ENCODE measurements at places on chromosomes 5 and 9.
A peak's percentile ranks its signal among the peaks of the same experiment; 100 is the strongest.

GRCh38 chr5:149128023-149128875 is 13.0 kb upstream of the ABLIM3 start:
- DNase-seq, result peak; percentile 41

DNA sequence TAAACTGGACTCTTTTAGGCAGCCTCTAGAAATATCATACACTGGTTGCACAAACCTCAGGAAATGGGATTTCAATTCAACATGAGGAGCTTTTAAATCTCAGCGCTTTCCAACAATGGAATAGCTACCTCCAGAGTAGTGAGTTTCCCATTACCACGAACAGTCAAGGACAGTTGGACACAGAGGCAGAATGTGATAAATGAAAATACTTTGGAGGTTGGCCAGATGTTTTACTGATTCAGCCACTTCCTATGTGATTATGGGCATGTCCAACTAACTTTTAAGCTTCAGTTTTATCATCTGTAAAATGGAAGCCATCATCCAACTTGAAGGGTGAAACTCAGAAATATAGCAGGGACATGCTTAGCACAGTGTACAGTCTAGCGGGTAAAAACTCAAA is 2.1 kb downstream of the FBXW2 start:
- DNase-seq, result no peak

DNA sequence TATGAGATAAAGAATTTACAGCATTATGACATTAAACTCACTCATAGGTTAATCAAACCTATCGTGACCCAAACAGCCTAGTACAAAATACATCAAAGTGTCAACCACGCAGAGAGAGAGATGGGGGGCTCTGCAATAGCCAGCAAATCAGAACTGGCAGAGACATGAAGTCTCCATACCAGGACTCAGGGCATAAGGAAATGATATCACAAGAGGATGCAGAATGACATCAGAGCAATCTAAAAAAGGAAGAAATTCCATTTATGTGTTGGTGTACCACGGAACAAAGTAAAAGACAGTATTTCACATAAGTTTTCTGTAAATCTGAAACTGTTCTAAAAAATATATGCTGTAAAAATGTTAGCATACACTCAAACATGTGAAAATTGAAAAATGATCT is 24.6 kb downstream of the BICD2 start:
- no peak for DNase-seq

GRCh38 chr5:28226407-28226806 is 1188.0 kb upstream of the CDH9 start:
- DNase-seq, result no peak

- DNase-seq, result no peak
These were observed 855 bp downstream of the MCC start for GRCh38 chr5:113487416-113487780.

GRCh38 chr9:119370816-119371215 is 1.6 kb upstream of the BRINP1 start:
- DNase-seq, result no peak

DNA sequence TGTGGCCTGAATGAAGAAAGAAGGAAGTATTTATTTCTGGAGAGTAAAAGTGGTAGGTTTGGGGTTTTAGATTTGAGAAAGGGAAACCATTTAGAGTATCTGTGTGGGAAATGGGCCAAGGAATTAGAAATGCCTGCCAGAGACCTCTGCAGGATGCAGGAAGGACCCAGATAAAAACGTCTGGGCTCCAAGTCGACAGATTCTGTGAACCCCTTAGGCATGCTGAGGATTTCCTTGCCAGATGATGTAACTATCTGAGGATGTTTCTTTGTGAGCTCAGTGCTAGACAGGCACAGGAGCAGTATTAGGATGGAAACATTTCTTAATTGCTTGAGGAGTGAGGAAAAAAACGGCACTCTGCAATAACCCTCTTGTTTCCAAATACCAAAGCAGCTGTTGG is 251.8 kb upstream of the DMRT1 start:
- DNase-seq, result no peak

GRCh38 chr5:2514484-2514883 is 237.0 kb downstream of the IRX2 start:
- no peak for DNase-seq

DNA sequence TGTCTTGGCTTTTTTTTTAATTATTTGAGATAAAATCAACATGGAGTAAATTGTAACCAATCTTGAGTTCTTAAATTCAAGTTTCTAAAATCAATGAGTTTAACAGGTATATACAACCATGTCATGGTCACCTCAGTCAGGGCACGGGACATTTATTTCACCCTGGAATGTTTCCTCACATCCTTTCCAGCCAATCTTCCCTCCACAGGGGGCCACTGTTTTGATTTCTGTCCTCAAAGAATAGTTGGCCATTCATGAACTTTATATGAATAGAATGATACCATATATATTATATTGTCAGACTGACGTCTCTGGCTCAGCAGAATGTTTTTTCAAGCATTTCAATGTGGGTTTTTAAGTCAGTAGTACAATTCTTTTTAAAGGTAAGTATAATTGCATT is 806 bp downstream of the ZNF474 start:
- no peak for DNase-seq

DNA sequence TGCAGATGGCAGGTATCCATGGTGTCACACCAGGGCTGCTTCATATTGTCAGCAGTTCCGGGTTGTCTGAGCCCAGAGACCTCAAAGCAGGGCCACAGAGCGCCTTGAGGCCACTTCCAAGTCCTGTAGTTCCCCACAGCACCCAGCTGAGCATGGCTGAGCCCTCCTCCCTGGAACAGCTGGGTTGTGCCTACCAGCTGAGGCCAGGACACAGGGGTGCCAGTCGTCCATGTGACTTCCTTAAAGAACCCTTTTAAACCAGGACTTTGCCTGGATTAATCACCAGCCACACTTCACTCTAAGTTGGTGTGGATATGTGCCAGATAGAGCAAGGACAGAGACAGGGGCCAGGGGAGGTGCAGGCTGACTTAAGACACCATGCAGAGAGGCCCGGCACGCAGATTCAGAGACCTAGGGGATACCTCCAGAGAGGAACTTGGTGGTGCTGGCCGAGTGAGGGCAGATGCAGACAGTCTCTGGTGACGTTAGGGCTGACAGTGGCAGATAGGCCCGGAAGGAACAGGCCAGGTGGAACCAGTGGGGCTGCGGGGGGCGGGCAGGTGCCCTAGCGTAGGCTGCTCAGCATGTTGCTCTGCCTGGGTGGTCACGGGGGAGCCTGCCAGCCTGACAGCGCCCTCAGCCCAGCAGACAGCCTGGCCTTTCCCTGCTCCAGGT is 142.7 kb downstream of the CACNA1B start:
- peak; percentile 10 for DNase-seq

DNA sequence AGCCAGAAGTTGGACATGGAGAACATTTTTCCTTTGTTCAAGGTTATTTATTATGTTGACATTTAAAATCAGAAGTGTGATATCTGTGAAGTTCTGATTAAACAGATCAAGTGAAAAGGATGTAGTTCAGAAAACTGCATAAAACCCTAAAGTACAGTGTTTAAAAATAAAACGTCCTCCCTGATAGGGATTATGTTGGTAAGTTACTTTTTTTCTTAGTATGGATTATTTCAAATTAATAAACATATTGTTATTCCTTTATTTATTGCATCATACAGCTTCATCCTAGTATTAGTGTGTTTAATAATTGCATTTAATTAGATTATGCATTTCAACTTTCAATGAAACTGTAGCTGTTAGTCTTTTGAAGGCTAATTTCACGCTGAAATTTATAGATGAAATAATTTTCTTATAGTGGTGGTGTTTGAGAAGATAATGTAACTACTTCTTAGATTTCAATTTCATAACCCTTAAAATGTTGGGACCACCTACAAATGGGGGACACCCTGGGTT is 157.9 kb upstream of the DMRT1 start:
- DNase-seq, result no peak

DNA sequence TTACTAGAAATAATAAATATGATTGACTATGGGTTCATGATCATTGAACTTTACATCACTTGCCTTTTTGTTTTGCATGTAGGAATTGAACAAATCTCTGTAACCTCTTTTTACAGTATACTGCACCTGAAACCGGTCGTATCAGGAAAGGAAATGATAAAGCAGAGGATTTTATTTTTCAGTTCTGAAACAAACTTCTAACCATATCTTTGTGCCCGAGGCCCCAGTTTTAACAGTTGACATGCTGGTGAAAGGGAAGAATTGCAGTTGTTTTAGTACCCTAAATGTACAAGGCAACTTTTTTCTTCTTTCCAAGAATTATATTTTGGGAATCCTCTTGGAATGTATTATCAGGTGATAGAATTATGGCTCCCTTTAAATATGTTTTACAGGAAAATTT is 27.8 kb downstream of the TMEM38B start:
- no peak for DNase-seq

DNA sequence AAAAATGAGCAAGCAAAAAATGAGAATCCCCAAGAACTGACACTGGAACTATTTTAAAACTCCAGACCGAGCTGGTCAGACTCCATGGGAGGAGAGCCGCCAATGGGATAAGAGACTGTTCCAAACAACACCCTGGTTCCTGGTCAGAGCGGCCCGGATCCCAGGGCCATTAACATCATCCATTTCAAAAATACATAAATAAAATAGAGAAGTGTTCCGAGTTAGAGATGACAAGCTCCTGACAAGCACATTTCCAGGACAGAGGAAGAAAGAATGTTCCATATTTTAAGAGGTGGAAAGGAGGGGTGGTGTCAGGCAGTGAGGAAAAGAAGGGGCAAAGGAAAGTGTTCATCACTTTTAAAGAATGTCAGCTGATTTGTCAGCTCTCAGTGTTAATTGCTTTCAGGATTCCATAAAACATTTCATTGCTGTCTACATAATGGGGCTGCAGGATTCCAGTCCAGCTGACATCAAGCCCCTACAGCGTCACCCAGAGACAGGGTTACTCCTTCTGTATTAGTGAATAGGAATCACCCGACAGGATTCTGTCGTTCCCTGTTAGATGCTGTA is 202.5 kb upstream of the TRIM32 start:
- DNase-seq, result no peak

- no peak for DNase-seq
These were observed 8.6 kb upstream of the ANKRD33B start for GRCh38 chr5:10555277-10555684.

DNA sequence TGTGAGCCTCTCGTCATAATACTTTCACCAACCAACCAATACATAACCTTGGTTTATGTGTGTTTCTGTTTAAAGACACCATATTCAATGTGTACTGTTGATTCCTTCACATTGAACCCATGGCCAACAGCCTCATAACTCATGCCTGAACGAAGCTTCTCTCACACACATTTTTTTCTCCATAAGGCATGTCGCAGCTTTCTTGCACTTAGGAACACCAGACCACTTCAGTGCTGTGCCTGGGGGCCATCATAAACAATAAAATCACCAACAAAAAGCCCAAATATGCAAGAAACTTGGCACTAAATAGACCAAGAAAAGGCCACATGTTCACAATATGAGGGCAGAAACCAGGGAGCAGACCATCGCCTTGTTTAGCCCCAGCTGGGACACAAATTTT is 192.2 kb downstream of the ROR2 start:
- DNase-seq, result no peak

- DNase-seq, result peak; percentile 23
These were observed 679 bp downstream of the B4GALT1 start for GRCh38 chr9:33166231-33167083.

DNA sequence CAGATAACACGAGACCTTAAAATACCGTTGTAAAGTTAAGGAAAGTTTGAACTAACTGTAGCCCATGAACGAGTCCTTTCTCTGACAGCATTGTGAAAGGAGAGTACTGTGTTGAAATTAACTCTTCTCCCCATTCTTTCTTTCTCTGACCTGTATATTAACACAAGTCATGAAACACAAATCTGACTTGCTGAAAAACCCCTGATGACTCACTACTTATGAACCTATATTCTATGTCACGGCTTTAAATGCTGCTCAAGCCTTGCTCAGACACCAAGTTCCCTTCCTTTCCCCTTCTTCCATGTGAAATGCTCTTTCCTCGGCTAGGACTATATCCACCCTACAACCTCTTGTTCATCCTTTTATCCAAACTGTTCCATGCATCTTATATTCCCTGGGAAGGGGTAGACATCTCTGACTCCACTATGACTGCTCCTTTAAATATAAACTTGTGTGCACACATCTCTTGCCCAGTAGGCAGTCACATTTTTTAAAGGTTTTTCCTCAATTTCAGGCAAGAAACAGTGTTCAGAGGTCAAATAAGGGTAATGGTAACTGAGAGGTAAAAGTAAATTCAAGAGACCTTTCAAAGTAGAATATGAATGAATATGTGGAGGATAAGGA is 142.9 kb downstream of the NFIB start:
- no peak for DNase-seq

DNA sequence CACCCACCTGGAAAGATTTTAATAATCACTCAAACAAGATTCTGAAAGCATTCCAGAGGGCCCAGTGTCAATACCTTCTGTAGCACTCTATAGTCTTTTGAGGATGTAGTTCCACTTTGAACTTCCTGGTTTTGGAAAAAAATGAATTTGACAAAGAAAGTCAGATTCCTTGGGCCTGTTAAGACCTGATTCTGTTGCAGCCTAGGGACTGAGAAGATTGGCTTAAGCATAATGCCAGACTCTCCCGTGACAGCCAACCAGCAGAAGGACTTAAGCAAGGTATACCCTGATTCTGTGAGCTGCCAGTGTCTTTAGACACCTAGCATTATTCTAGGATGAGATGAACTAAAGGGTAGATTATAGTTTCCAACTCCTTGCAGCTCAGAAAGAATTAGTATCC is 6.8 kb downstream of the SPINK5 start:
- no peak for DNase-seq

DNA sequence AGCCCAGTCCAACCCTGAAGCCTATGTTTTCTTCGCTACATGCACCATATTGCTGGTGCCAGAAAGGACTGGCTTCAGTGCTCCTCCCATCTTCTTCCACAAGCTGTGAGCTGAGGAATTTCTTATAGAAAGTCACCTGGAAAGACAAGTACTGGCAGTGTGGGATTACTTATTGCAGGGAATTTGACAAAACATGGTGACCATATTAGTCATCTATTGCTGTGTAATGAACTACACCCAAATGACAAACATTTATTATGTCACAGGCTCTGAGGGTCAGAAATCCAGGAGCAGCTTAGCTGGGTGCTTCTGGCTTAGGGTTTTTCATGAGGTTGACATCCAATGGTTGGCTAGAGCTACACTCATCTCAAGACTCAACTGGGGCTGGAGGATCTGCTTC is 75.5 kb downstream of the ENTREP1 start:
- no peak for DNase-seq

- DNase-seq, result no peak
These were observed 15.3 kb upstream of the PIK3R1 start for GRCh38 chr5:68200288-68200687.

Measured in head of caudate nucleus (tissue), 42 donors.